ENCODE measurements at places on chromosomes 2 and 18.

GRCh38 chr2:176240301-176240700, 28.9 kb upstream of the MTX2 start:
- DNase-seq: no peak

GRCh38 chr2:100397118-100397860, 20.2 kb downstream of the CHST10 start:
- DNase-seq: no peak

DNA sequence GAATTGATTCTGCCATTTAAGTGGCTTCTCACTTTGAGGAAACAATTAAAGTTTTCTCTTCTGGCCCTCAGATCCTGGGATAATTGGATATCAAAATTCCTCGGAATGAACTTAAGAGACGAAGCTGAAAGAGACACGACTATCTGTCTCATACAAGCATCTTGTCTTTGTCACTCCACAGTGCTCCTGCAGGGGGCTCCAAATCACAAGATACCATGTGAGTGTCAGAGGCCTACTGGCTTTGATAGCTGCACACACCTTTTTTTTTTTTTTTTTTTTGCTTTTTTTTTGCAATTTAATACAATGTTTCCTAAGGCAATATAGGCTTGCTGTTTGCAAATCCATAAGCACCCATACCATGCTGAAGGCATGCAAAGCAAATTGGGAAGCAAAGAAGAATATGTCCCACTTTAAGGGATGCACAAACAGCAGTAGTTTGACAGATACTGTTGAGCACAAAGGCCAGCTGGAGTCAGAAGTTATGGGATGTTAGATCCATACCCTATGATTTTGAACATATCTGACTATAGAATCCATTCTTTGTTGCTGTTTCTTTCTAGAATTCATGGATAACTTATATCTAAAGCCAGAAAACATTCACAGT, 109.0 kb upstream of the CBLN2 start:
- DNase-seq: no peak

- DNase-seq: no peak
Observed at GRCh38 chr2:156098506-156098905, 234.0 kb downstream of the NR4A2 start.

DNA sequence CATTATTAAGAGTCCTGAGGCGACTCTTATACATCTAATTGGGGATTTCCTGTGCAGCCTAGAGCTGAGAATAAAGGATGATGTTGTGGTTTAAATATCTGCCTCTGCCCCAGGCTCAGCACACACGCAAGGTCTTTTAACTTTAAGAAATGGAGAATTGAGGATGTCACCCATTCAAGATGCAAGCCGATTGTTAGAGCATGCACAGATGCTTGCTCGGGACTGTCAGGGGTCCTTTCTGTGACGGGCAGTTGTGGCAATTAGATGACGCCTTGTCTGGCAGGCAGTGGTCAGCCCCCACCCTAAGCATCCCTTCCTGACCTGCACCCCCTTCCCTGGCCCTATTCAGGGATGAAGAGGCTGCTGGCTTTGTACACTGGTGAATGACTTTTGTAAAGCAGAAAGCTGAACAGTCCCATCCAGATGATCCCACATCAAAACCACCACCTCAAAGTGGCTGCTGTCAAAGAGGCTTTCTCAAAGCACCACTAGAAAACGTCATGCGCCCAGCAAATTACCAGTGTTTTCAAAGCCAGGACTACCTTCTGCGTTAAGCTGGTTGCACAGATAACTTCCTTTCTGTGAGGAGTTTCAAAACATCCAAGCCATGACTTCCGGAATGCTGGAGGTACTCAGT, 23.7 kb downstream of the FAM178B start:
- no peak for DNase-seq

DNA sequence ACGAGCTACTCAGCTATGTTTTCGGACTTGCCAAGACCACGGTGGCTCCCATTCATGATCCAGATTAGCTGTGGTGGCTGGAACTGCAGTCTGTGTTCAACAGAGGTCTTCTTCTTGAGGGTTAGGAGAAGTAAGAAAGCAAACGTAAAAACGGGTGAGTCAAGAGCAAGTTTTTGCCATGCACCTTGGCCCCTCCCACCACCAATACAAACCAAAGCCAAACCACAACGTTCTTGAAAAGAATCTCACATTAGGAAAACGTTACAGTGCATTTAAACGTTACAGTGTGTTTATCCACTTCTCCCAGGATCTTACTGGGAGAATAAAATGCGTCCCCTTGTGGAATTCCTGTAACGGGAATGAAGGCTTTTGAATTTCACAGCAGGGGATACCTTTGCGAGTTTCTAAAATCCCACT, 725 bp downstream of the FBXO48 start:
- no peak for DNase-seq

GRCh38 chr18:57073501-57074187, 73.2 kb upstream of the BOD1L2 start:
- DNase-seq: no peak

DNA sequence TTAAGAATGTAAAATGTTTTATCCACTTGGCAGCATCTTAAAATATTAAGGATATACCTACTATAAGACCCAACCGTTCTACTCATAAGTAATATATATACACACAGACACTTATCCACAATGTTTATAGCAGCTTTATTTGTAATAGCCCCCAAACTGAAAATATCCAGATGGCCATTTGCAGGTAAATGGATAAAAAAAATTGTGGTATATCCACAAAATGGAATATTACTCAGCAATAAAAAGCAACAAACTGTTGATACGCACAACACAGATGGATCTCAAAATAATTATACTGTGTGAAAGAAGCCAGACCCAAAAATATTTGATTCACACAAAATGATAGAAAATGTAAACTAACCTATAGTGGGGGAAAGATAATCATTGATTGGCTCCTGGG, 122.0 kb downstream of the ARHGAP28 start:
- DNase-seq: no peak

GRCh38 chr2:106519767-106520166, 32.6 kb downstream of the CD8B2 start:
- DNase-seq: no peak

DNA sequence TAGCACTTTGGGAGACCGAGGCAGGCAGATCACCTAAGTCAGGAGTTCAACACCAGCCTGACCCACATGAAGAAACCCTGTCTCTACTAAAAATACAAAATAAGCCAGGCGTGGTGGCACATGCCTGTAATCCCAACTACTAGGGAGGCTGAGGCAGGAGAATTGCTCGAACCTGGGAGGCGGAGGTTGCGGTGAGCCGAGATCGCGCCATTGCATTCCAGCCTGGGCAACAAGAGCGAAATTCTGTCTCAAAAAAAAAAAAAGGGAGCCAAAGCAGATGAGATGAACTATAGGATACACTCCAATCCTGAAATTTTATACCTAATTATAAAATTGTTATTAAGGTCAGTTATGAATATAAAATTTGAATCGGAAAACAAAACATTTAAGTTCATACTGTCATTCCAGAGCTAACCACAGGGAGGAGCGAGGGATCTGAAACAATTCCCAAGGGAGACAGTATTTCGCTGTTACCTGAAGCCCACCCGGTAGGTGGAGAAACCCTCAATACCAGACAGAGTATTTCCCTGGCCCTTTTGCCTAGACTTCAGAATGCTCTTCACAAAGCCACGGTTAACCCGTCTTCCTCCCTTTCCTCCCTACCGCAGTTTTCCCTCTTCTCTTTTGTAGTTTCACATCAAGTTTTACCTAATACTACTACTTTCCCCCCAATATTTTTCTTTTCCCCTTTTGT, 1.4 kb downstream of the PPM1G start:
- DNase-seq: peak; percentile 41
